ENCODE measurements at places on chromosomes 6 and 20.

DNA sequence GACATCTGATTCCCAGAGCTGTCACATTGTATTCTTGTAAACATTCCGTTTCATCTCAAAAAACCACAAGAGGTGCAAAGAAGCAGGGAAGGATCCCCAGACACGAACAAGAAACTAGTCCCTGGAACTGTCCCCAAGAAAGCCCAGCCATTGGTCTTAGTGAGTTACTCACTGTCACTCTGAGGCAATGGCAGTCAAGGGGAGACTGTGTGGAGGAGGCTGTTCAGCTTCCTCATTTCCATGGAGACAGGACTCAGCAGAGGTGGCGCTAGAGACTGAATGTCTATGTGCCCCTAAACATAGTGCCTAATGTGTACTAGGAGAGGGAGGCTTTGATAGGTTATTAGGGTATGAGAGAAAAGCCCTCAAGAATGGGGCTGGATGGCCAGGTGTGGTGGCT, 11.1 kb downstream of the ULBP1 start:
- DNase-seq, result no peak

DNA sequence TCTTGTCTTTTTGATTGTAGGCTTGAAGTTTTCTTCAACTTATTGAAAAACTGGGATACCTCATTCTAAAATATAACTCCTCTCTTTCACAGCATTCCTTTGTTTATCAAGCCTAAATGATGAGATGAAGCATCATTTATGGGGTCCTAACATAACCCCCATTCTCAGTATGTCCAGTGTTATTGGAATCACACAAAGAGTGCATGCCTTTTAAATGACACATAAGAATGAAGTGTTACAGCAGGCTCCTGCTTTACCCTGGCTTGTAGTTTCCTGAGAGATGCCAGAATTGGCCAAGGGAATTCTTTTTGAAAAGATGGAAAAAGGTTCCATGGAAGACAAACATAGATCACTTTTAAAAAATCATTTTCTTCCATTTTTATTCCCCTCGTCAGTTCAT, 502.4 kb downstream of the BCKDHB start:
- no peak for DNase-seq

DNA sequence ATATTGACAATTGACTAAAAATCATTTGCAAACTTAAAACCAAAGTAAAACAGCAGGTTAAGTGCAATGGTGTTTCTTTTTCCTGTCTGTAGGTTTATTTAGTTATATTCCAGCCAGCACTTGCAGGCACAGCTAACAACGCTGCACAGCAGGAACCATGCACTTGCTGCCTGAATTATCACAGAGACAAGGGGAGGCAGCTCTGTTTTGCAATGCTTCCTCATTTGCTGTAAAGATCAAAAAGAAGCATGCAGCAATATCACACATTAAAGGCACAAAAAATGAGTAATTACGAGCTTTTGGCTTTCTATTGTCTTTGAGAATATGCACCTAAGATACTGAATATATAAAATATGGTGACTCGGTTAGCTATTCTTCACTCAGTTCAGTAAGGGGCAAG, 241.9 kb downstream of the EPHA7 start:
- no peak for DNase-seq

- no peak for DNase-seq
These were observed 172.6 kb downstream of the CD83 start for GRCh38 chr6:14290041-14290771.

GRCh38 chr6:146901940-146902816, 302.0 kb upstream of the STXBP5 start:
- DNase-seq, result no peak

GRCh38 chr6:38524436-38525145, 115.1 kb downstream of the BTBD9 start:
- DNase-seq, result no peak

DNA sequence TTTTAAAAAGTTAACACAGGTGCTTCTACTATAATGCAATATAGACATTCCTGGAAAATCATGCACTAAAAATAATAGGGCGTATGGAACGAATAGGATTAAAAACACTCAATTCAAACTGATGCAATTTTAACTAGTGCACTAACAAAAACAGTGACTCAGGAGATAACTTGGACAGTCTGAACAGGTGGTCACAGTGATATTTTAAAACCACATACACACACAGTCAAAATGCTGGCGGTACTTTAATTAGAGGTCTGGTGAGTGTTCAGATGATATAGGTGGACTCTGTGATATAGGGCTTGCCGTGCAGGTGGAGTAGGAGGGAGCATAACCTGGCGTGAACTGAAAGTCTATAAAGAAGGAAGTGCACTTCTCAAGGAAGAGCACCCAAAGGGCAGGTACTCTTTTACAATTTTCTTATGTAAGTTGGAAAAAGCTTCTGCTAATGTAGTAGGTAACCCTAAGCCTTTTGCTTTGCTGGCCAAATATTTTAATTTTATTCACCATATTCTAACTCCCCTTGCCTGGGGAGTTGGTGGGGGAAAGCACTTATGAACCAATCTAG, 41.9 kb upstream of the PLN start:
- no peak for DNase-seq

DNA sequence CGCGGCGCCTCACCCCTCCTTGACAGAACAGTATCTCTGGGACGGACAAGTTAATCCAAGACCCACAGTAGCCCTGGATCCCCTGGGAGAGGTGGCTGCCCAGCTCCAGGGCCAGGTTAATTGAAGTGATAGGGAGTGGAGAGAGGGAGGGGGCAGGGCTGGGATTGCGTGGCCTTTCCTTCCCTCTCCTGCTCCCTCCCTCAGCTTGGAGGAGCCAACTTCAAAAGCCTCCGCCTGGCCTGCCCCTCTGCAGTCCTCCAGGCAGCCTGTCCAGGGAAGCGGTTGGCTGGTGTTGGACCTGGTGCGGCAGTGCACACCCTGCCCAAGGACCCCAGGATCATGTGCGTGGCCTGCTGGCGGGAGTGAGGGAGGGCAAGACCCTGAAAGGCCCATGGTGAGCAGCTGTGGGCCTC, at the start of gene C20orf204:
Gene C20orf204 (plus strand): TSS at position 250 of the 413 bp plus-strand sequence. CDS start 142 bp downstream, at position 392.
- DNase-seq, result peak; percentile 51

DNA sequence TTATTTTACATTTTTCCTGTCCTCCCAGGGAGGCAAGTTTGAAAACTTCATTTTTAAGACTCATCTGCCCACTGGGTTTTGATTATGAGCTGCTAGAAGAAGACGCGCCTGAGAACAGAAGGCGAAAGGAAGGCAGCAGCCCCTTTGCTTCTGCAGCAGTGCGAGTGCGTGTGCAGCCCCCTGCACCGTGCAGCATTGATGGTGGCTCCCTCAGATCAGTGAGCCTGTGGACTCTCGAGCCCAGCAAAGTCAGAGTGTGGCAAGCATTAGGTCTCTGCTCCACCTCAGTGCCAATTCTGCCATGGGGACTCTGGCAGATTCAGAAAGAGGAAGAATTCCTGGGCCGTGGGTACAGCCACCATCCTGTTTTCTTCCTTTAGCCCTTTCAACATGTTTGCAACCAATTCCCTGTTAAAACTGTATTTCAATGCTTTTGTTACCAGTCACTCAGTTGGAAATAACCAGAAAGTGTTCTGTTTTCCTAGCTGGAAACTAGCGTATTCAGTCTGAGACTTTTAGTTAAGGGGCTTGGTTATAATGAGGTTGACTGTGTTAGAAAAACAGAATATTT, 134.8 kb upstream of the OGFRL1 start:
- no peak for DNase-seq

DNA sequence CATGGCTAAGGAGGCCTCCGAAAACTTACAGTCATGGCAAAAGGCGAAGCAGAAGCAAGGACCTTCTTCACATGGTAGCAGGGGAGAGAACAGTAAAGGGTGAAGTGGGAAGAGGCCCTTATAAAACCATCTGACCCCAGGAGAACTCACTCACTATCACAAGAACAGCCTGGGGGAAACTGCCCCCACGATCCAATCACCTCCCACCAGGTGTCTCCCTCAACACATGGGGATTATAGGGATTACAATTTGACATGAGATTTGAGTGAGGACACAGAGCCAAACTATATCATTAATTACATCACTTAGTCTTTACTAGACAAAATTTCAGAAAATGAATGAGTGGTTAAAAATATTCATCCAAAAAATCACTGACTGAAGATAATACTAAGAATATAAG, 453.6 kb downstream of the COL12A1 start:
- DNase-seq, result no peak

DNA sequence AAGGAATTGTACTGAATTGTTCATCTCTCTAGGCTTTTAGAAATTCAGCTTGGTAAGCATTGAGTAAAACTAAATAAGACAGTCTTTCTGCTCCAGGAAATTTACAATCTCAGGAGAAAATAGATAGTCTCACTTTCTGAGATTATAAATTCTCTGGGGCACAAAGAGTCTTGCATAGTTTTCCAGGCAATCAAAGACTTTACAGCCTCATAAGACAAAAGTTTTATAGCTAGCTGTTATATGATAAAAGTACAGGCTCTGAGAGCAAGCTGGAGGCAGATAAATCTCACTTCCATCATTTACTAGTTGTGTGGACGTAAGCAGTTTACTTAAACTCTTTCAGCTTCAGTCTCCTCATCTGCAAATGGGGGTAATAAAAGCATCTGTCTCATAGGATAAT, 11.4 kb downstream of the FRK start:
- no peak for DNase-seq

DNA sequence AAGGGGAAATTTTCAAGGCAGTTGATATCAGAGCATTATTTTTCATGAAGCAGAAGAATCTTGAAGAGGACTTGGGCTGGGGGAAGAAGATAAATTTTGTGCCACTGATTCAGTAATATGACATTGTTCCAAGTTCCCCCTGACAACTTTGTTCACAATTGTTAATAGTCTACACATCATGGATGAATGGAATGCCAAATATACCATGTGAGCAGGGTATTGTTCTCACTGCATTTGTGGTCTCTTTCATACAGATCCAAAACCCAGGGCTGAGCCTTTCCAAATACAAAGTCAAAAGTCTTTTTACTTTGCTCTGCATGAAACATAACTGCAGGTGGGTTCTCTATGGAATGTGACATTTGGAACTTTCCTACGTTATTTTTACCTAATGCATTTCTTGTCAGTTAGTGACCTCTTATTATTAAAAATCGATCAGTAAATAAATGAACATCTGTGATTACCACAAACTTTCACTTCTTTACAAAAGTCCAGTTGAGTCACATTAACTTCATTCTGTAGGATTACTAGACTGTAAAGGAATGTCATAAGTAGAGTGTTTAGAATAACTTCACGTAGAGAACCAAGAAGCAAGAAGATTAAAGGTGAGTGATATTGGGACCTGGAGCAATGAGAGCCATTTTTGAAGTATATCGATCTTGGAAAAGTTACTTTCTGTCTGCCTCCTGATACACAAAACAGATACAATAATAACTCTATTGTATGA, 100.9 kb downstream of the RCAN2 start:
- no peak for DNase-seq

GRCh38 chr20:34260208-34260942, 19.2 kb downstream of the ASIP start:
- DNase-seq, result no peak

GRCh38 chr6:686497-686896, 6.4 kb downstream of the EXOC2 start:
- DNase-seq, result no peak

DNA sequence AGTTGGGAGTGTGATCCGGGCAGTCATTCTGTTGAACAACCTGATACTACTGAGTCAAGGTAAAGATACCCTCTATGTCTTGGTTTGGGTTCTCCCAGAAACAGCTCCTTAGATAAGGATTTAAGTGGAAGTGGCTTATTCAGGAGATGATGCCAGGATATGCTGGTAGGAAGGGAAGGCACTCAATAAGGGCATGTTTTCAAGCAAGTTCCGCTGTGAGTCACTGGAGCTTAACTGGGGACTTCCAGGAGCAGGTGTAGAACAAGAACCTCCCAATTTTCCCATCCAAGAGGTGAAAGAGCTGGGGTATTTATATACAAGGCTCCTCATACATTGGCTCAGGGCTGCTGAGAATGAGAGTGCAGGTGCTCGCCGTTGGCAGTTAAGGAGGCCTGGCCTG, 218.6 kb downstream of the AKAP7 start:
- no peak for DNase-seq

DNA sequence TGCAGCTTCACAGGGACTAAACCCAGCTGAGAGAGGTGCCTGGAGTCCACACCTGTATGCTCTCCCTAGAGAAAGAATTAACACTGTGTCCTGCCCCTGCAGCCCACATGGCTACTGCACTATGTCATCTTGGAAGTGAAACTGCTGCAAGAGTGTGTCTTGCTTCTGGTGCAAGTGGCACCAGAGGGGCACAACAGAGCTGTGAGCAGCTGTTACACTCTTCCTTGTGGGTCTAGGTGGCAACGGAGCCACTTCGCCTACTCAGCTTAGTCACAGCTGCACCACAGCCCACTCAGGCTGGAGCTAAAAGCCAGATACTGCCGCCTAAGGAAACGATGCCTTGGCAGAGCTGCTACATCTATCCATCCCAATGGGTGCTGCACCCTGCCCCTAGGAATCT, 391.4 kb downstream of the COL12A1 start:
- DNase-seq, result no peak

GRCh38 chr6:27078734-27079357, 168.7 kb upstream of the PRSS16 start:
- DNase-seq, result peak; percentile 82

GRCh38 chr6:148358196-148358785, 15.7 kb downstream of the SASH1 start:
- DNase-seq, result no peak

DNA sequence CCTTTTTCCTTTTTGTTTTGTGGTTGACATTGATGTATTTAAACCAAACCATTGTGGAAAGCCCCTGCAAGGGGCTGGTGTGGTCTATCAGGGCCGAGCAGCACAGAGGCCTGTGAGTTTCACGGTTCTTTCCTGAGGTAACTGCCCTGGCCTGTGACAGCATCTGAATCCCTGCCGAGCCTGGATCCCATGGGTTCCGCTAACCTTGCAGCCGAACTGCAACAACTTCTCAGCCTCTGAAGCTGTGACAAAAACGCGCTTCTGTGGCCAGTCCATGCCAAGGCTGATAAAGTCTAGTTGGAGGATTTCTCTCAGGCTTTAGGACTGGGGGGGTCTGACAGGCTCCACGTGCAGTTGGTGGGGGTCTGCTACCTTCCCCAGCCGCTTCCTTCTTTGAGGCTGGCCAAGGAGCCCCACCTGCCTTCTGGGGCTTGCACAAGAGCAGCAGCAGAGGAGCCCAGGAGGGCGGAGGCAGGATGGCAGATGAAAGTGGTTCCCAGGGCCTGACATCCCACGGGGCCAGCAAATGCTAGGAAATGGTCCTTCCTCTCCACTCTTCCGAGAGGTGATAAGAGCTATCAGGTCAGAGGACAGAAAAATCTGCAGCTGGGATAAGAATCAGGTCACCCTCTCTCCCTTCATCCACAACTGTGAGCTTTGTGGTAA, 150.9 kb downstream of the PREX1 start:
- DNase-seq, result no peak
